ENCODE measurements at places on chromosomes 5 and 9.
A peak's percentile ranks its signal among the peaks of the same experiment; 100 is the strongest.

- DNase-seq = no peak
These were observed 431.9 kb downstream of the ANXA1 start for GRCh38 chr9:73583576-73583975.

DNA sequence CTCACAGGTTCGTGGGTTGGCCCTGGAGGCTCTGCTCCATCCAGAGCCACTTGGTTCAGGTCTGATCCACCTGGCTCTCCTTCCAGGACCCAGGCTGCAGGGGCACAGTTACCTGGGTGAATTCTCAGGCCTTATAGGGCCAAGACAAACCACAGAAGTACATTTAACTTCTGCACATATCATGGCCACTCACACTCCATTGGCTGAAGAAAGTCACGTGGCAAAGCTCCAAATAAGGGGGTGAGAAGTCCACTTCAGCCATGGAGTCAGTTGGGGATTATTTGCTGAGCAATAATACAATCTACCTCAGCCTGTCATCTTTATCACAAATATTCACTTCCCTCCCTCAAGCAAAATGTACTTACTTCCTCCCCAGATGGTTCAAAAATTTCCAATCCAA lies 83.6 kb downstream of the MACROH2A1 start:
- no peak for DNase-seq

GRCh38 chr9:71911908-71912335 lies 483 bp downstream of the C9orf85 start:
- no peak for DNase-seq

GRCh38 chr5:61731267-61731945 lies 399.3 kb downstream of the ZSWIM6 start:
- no peak for DNase-seq

DNA sequence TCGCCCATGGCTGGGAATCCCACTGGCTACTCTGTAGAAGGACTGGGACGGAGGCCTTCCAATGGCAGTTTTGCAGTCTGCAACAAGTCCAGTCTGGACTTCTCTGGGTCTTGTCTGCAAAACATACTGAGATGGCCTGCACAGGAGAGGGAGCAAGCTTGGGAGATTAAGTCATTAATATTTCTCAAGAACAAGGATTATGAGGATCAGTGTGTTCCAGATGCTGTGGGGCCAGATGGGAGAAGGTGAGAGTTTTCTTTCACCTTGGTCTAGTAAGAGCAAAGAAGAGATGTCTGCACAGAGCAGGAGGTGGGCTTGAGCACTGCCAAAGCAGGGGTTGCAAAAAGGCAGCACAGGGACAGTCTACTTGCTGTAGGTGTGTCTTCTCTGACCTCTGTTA lies at the start of gene PDE6A:
TSS of gene PDE6A (minus strand) at position 128 of the 400 bp plus-strand sequence. CDS start at position 8, 120 bp downstream.
- DNase-seq = no peak

DNA sequence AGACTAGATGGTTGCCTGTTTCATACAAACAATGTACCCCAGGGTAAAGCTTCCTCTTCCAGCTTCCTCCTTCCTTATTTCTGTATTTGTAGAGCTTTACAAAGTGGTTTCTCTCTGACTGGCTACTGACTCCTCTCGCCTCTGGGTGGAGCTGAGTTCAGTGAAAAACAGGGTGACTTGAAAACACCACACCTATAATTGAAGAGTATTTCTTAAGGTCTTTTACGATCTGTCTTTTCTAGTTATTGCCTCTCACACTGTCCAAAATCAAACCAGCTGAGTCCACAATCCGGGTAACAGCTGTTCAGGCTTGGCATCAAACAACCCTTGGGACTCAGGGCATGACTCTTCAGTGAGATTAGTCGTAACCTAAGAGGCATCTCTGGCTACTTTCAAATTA lies 200.4 kb downstream of the ARRDC3 start:
- DNase-seq = no peak

- DNase-seq = no peak
These were observed 2.7 kb downstream of the CCL27 start for GRCh38 chr9:34659592-34660253.

DNA sequence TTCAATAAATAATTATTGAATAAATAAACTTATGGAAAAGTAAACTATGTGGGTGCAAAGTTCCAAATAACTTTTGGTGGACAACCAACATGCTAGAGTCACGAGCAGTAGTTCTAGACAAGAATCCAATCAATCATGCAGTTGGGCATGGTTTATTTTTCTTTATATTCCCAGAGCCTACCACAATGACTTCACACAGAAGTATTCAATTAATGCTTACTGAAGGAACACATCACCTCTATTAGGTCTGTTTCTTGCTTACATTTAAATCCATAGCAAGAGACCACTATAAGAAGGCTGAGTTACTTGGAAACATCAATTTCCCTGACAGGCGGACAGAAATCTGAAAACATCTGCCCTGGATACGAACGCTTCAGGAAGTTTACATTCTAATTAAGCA lies 214.2 kb downstream of the TMEM232 start:
- DNase-seq = no peak

DNA sequence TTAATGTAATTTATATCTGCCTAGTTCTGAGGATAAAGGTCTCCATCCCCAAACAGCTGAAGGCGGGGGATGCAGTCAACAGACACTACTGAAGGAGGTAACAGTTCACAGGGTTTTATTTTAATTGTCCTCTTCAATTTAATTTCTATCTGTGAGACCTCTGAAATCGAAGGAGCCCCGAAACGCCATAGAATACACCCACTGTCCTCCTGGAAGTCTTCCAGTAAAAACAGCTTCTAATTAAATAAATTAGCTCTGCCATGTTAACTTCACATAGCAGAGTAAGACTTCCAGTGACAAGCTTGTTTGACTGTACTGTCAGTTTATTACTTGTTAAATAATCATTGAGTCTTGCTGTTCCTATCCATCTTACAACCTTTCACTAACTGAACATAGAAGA lies 193.5 kb downstream of the SEC61B start:
- no peak for DNase-seq

GRCh38 chr9:89716559-89716958 lies 111.7 kb downstream of the GADD45G start:
- no peak for DNase-seq

GRCh38 chr5:20105915-20106314 lies 117.9 kb upstream of the CDH18 start:
- DNase-seq = no peak

GRCh38 chr9:130466537-130467217 lies 21.9 kb downstream of the ASS1 start:
- no peak for DNase-seq

DNA sequence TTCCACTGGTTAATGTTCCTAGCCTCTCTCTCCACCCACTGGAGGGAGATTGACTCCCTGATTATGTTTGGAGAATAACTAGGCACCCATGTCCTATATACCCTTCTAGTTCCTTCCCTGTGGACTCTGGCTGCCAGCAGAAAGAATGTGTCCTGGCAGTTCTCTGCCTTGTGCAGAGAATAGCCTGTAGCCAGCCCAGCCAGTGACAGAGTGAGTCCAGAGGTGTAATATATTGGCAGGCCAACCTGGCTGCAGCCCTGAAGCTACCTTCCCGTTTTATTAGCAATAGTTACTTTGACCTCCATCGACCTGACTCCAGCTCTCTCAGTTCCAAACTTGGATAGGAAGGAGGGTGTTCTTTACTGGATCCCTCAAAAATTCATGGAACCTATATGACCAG lies 8.1 kb downstream of the SETD9 start:
- no peak for DNase-seq

GRCh38 chr5:124410539-124411488 lies 335.6 kb downstream of the ZNF608 start:
- no peak for DNase-seq

DNA sequence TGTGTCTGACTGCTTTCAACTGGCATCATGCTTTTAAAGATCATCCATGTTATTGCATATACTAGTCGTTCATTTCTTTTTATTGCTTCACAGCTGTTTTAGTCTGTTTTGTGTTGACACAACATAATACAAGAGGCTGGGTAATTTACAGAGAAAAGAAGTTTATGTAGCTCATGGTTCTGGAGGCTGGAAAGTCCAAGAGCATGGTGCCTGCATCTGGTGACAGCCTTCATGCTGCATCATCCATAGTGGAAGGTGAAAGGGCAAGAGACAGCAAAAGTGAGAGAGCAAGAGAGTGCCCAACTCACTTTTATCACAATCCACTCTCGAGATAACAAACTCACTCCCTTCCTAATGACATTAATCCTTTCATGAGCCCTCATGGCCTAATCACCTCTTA lies 198.4 kb downstream of the NSG2 start:
- no peak for DNase-seq

DNA sequence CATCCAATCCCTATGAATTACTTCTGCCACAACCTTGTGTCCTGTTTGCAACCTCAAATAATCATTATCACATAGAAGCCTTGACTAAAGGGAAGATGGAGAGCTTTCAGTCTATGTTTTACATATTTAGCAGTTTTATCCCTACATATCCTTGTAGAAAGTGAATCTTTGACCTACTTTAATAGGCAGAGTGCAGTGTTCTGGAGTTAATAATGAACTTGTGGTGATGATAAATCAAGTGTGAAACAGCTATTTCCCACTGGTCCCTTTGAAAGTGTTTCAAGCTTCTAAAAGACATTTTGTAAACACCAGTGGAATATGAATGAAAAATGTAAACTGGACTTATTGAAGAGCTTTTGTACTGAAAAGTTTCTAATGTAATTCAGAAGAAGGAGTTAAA lies 406.7 kb downstream of the GABRG2 start:
- DNase-seq = no peak

GRCh38 chr5:173612948-173613347 lies 3.5 kb downstream of the BOD1 start:
- no peak for DNase-seq

DNA sequence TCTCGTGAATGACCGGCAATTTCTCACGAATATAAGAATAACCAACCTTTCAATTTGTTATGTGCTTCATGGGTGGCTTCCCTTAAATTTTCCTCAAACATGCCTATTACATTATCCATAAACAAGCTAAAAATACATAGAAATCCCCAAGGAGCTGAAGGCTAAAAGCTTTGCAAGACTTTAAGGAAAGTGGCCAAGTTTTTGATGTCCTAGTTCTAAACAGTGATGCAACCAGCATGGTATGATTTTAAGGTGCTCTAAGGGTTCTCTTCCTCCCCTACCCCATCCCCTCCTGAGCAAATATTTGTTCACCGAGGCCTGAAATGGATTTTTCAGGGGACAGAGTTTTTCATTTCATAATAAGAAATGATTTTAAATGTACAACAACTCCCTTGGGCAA lies 79.8 kb downstream of the RGS7BP start:
- no peak for DNase-seq

- DNase-seq = no peak
These were observed 201.3 kb downstream of the GABRG2 start for GRCh38 chr5:162268694-162269481.

DNA sequence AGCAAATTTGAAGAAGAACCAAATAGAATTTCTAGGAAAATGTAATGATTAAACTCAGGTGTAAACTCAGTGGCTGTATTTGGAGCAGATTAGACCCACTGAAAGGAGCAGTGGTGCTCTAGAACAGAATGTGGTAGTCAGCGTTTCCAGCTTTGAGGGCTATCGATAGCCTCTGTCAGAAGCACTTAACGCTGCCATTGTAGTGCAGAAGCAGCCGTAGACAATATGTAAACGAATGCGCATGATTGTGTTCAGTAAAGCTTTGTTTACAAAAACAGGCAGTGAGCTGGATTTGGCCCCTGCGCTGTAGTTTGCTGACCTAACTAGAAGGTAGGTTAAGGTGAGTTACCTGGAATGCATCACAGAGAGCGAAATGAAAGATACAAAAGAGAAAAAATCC lies 72.0 kb downstream of the FAM78A start:
- no peak for DNase-seq

DNA sequence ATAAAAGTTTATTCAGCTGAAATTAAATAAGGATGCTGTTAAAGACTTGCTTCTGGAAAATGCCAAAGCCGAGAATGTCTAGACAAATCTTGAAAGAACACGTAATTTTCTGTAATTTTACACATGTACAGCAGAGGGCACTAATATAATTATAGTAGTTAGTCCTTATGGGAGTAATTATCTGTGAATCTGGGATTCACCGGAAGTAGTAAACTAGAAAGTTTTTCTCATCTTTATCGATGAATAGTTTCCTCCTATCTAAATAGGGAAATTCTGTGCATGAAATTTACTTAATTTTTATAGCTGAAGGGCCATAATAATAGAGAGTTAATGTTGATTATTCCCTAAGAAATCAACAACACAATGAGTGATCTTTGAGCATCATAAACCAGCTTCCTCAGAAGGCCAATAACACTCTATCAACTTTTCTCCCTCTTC lies 18.4 kb upstream of the CNTLN start:
- no peak for DNase-seq

DNA sequence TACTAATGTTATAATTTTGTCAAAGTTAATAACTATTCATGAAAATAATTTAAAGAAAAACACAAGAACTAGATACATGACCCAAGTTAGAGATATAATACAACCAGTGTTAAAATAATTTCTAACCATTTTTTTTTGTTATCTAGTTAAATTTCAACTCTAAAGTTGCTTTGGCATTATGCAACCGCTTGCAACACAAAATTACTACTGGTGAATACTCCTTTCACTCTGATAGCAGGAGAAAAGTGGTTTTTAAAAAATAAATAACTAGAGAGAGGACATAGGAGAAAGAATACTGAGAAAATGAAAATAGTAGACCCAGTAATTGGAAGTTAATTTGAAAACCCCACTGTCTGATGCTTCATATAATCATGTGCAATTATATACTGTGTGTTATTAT lies 622.4 kb upstream of the GRIN3A start:
- no peak for DNase-seq

- DNase-seq = no peak
These were observed 476.1 kb downstream of the TMEM232 start for GRCh38 chr5:110250355-110250754.

DNA sequence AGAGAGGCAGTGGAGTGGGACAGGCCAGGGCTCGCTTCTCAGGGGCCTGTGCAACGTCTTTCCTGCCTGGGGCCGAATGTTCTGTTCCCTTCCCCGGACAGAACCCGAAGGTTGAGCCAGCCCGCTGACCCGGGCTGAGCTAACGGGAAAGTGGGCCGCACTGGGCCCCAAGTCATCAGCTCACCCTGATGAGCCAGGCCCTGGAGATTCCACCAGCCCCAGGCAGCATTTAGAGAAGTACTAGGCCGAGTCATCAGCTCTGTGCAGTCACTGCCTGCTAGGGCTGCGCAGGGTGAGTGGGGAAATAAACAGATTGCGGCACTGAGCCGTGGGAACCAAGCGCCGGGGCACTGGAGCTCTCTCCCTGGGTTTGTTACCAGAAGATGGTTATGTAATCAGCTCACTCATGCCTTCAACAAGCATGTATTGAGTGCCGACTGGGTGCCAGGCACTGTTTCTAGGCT lies 29.1 kb upstream of the DUSP1 start:
- no peak for DNase-seq

- no peak for DNase-seq
These were observed 235.7 kb downstream of the COMMD10 start for GRCh38 chr5:116320486-116320885.

DNA sequence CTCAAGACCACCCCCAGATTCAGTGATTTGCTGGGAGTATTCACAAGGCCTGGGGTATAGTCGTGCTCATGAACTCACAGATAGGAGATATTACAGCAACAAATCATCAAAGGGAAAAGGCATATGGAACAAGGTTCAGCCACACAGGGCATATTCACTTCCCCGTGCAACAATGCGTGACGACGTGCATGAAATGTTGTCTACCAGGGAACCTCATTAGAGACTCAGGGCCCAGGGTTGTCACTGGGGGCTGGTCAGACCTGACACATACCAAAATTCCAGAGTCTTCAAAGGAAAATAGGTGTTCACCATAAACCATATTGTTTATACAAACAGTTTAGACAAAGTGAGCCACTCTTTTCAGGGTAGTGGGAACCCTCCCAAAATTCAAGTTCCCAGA lies 212.4 kb downstream of the RFK start:
- DNase-seq = no peak

GRCh38 chr9:133127340-133127981 lies 6.4 kb upstream of the RALGDS start:
- DNase-seq = peak; percentile 66

GRCh38 chr5:141992349-141992963 lies 20.4 kb downstream of the GNPDA1 start:
- peak; percentile 61 for DNase-seq
